ENCODE measurements at places on chromosomes 1 and 21.
A peak's percentile ranks its signal among the peaks of the same experiment; 100 is the strongest.

DNA sequence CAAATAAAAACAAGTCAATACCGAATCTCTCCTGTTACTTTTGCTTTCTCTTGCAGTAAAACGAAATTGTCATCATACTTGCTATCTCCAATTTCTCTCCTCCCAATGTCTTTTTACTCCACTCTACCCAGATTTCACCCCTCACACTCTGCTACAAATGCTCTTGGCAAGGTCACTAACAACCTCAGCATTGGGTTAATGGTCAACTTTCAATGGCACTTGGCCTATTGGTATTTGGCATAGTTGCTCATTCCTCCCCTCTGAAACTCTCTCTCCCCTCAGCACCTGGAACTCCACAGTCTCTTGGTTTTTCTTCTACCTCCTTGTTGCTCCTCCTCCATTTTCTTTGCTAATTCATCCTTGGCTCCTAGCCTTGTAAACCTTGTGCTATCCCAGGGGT, 367.3 kb downstream of the PTPRU start:
- no peak for DNase-seq

GRCh38 chr1:9022773-9023172, 3.5 kb downstream of the SLC2A7 start:
- DNase-seq, result no peak

- peak; percentile 21 for DNase-seq
Measured at GRCh38 chr1:114428083-114428754, 82.8 kb downstream of the TRIM33 start.

DNA sequence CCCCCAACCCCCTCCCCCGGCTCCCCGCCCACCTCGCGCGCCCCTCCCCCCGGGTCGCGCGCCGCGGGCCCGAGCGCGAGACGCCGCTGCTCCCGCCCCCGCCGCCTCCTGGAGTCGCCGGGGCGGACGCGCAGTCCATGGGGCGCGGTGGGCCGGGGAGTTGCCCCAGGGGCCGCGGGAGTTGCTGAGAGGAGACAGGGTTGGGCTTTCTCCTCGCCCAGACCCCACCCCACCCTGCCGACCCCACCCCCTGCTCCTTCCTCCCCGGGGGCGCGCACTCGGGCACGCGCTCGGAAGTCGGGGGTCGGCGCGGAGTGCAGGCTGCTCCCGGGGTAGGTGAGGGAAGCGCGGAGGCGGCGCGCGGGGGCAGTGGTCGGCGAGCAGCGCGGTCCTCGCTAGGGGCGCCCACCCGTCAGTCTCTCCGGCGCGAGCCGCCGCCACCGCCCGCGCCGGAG, at the start of gene LAMC1:
TSS of gene LAMC1 (plus strand) at position 275 of the 455 bp plus-strand sequence. CDS start 297 bp downstream, outside the sequence.
- peak; percentile 4 for DNase-seq

DNA sequence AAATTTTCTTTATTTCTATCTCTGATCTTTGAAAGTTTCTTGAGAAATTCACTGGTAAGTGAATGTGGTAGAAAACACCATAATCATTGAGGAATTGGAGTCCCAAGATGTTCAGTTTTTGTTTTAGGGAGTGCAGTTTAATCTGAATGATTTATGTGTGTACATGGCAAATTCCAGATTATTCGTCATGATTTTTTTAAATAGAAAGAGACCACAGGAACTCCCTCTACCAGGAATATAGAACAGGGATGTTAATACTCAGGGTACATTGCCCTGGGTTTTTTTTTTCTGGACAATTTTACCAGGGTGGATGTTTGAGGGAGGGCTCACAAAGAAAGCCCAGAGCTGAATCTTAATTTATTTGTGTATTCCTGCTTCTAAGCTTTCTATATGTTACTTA, 109.0 kb downstream of the VPS13D start:
- no peak for DNase-seq

DNA sequence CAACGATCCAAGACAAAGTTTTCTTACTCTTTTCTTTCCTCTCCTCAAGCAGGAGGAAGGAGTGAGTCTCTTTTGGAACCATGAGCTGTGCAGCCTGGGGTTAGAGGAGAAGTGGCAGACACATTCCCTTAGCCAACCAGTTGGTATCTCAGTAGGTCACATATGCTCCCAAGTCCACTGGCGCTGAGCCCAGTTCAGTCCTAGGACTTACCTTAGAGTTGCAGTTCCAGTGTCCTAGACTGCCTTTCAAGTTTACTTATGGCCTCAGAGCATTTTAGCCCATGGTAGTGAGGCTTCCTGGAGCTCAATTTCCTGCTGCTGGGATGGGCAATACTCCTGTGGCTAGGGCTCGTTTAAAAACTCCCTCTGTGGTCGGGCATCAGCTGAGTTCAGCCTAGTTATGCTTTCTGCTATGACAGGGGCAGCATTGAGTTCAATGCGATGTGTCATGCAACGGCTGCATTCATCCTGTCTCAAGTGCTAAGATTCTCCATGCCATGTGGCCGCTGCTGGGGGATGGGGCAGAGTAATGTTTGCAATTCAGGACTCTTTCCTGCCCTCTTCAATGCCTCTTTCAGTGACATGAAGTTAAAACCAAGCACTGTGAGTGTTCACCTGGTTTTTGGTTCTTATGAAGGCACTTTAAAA, 103.8 kb downstream of the LRRC7 start:
- no peak for DNase-seq

- no peak for DNase-seq
Measured at GRCh38 chr1:101006553-101006952, 19.0 kb downstream of the DPH5 start.

DNA sequence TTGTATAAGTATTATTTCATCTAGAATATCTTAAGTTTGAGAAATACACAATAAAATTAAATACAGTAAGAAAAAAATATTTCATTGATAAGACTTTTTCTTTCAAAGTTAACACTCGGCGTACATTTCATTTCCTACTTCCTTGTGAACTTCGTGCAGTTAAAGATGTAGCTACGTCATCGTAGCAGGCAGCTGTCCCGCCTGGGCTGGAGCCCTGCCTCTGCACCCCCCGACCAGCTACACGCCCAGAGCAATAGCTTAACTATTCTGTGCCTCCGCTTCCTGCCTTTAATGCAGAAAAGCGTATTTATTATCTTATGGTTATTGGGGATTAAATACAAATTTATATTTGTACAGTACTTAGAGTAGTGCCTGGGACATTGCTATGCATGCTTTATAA, 53.5 kb downstream of the CLSTN1 start:
- no peak for DNase-seq

GRCh38 chr1:151825751-151826660, 5.6 kb downstream of the RORC start:
- peak; percentile 35 for DNase-seq

DNA sequence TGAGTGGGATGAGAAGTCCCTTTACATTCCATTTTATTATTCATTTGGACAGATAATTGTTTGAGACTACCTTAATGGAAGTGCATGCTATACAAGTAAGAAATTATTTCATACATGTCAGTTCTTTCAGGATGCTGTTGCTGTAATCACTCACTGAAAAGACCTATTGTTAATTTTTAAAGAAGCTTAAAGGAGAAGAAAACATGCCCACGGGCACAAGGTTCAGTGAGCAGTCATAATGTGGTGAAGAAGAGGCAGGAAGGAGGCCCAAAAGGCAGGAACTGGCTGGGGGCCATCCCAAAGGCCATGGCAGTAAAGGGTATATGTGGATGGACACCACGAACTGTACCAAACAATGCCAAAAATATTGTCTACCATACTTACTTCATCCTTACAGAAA, 206.0 kb downstream of the LYPLAL1 start:
- no peak for DNase-seq

GRCh38 chr21:36316872-36317484, 3.0 kb upstream of the MORC3 start:
- no peak for DNase-seq

Data from CD4-positive, alpha-beta T cell treated with Interleukin-17A for 4 hours (primary cell).